Type B pancreatic cell (in vitro differentiated cells): ENCODE measurements at places on chromosomes 7 and 10.

DNA sequence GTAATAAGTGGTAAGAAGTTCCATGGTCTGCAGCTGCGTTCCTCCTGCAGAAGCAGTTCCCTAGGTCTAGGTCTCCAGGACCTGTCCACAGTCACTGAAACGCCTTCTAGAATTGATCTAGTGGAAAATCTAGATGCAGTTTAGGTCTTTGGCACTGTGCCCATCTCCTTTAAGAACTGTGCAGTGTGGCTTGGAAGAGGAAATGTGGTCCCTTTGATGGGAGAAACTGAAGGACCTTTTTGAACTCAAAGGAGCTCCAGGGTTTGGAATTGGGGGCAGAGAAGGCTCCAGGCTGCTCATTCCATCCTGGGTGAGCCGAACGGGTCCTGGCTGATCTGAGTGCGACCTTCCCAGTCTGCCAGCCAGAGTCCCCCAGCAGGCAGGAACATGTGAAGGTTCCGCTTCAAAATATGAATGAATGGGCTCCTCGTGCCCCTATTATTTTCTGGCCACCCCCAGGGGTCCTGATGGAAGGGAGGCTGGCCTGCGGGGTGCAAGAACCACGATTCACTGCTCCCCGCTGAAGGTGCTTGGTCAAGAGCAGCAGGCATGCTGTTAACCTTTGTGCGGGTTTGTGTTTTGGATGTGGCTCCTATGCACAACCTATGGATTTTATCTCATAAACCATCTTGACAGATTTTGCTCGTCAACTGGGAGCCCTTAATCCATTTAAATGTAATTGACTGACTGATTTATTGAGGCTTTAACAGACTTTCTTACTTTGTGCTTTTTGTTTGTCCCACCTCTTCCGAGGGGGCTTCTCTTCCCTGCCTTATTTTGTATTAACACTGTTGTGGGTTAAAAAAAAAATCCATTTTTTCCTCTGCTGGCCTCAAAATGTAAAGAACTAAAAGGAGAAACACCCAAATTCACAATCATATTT, 36.7 kb downstream of the ZNF467 start:
- DNase-seq: no peak

GRCh38 chr10:123582084-123582989, 83.8 kb upstream of the GPR26 start:
- DNase-seq: peak; percentile 84

- no peak for DNase-seq
Measured at GRCh38 chr7:34019301-34019790, 114.0 kb downstream of the BMPER start.

DNA sequence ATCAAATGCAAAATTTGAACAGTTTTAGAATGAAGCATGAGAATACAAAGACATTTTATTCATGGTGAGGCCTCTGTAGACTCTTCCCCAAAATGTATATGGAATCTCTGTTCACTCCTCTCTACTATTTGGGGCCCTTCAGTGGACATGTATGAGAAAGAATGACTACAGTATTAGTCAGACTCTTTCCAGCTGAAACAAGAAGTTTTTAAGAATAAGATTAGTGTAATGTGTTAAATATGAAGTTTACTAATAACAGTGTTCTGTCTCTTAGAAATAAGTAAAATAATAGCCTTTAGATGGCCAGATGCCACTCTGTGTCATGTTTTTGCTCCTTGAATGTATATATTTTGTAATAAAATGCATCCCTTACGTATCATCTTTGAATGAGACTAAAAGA, 585.6 kb downstream of the SUGCT start:
- DNase-seq: no peak

- no peak for DNase-seq
Measured at GRCh38 chr7:6491194-6491593, 43.4 kb upstream of the DAGLB start.

DNA sequence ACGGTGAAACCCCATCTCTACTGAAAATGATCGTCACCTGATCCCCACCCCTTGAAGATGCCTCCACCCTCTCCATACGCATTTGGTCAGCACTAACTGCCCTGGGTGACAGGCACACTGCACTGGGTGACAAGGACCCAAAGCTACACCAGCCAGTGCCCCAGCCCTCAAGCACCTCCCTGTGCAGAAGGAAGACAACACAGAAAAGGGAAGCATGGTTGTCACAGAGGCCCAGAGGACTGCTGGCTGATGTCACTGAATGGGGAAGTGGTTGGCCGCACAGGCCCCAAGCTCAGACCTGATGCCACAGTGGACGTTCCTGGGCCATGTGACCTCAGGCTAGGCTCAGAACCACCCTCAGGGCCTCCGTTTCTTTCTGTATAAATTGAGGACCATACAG, 4.2 kb upstream of the PILRA start:
- DNase-seq: no peak

GRCh38 chr7:90648834-90649233, 52.7 kb downstream of the CDK14 start:
- DNase-seq: no peak

GRCh38 chr10:54800741-54801421, at the start of gene PCDH15:
Gene PCDH15 (minus strand): TSS chr10:54801231. CDS start chr10:54664262, 136,969 bp downstream.
- DNase-seq: no peak

DNA sequence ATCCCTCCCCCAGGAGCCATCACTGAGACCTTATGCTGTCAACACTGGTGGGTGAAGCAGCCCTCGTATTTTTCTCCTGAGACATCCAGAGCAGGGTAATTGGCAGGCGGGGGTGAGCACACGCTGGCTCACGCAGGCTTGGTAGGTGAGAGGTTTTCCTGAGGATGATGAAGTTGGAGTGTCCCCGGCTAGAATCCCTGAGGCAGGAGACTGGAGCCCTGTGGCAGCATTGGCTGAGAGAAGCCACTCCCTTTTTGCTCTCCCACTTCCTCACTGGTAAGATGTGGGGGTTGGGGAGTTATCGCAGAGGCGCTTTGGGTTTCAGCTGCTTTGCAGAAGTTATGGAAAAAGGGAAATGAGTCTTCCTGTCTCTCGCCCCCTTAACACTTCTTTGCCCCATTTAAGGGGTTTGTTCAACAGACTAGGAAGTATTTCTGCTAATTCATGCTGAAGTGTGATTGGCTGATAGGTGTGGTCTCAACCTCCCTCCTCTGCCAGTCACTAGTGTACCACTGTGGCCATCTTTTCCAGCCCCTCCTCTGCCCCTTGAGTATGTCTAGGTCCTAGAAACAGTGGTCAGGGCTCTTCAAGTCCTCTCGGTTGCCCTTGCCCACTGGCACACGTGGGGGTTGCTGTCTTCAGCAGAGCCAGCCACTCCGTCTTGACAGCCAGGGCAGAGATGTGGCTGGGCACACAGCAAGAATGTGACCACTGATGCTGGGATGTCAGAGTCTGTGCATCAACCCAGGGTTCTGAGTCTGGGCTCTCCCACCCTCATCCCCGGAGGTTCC, 5.7 kb downstream of the ARPC1B start:
- DNase-seq: no peak

GRCh38 chr10:67912331-67912946, 28.0 kb downstream of the SIRT1 start:
- no peak for DNase-seq

DNA sequence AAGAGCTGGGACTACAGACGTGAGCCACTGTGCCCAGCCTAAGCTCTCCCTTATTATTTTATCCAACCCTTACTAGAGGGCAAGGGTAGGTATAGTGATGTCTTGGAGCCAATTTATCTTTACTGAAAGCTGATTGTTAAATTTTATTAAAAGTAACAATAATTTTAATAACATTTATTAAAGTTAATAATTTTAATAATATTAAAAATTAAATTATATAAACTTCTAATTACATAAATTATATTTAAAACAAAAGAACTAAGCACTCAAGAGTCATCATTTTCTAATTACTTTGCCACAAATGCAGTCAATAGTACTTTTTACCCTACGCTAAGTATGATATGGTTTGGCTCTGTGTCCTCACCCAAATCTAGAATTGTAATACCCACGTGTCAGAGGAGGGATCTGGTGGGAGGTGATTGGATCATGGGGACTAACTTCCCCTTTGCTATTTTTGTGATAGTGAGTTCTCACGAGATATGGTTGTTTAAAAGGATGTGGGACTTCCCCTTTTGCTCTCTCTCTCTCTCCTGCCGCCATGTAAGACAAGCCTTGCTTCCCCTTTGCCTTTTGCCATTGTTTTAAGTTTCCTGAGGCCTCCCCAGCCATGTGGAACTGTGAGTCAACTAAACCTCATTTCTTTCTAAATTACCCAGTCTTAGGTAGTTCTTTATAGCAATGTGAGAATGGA, 58.4 kb upstream of the ETV1 start:
- no peak for DNase-seq

DNA sequence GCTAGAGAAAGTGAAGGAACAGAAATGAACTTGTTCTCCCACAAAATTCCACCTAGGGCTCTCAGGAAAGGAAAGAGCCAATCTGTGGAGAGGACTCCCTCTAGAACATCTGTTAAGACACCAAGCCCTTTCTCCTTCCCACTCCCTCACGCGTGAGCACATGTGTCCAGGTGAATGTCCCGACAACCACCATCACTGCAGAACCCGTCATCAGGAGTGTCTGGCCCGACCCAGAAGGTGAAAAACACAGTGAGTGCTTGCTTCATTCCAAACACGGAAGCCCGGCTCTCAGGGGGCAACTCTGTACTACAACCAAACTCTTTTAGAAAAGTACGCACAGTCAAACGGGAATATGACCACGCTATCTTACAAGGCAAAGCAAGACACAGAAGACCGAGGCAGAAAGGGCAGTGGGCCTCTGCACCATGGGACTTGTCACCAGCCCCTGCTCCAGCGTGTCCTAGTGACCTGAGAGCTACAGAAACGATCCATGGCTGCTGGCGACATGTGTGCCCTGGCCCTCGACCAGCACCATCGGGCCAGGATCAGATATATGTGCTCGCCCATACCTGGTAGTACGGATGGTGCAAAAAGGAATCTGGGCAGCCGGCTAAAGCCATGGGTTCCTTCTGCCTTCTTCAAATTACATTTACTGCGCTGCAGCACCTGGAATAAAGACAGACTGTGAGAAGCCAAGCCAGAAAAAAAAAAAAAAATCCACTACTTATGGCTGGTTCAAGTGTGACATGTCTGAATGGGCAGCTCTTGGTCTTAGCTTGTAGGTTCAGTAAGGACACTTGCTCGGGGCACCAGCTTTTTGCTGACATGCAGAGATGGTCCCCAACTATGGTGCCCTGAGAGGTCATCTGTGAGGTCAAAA, 50.8 kb downstream of the GRB10 start:
- DNase-seq: no peak

DNA sequence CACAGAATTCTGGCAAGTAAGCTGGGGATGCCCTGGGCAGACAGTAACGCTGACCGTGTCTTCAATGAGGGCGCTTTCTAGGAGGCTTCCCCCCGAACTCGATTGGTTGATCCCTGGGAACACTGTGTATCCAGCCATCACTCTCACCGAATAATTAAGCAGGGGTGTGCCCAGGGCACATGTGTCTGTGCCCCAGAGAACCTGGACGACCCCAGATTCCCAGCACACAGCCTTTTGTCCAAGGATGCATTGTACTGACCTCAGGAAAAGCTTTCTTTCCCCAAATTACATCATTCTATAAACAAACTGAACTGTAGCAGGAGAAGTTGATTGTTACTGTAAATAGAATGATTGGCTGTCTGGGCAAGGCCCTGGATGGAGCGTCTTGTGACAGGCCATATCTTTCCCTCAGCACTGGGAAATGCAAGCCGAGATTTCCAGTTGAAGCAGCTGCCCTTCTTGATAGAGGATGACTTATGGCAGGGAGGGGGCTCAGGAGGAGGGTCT, 6.6 kb upstream of the DEPP1 start:
- peak; percentile 39 for DNase-seq

DNA sequence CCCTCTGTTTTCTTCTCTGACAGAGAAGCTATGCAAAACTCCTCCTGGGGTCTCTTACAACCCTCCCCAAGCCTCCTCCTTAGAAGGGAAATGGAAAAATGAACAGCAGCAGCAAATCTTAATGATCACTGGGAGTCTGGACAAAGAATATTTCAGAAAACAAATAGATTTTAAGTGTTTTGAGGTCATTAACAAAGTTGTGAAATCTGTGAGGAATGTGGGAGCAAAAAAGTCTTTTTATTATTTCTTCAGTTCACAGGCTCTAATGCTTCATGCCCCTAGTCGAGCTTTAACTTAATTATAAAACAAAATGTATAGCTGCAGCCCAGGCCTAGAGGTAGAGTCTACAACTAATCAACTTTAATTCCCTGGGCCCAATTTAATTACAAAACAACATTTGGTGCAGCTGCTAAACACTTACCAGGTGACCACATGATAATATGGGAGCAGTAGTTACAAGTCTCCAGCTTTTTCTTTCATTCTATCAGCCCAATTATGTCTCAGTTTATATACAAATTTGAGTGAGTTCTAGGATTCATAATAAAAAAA, 293.2 kb downstream of the THSD7A start:
- DNase-seq: no peak

GRCh38 chr10:3226960-3227744, 54.6 kb upstream of the PITRM1 start:
- DNase-seq: no peak

GRCh38 chr10:44352316-44353127, 32.4 kb downstream of the CXCL12 start:
- DNase-seq: no peak

GRCh38 chr7:6271060-6271658, 1.3 kb downstream of the CYTH3 start:
- no peak for DNase-seq

DNA sequence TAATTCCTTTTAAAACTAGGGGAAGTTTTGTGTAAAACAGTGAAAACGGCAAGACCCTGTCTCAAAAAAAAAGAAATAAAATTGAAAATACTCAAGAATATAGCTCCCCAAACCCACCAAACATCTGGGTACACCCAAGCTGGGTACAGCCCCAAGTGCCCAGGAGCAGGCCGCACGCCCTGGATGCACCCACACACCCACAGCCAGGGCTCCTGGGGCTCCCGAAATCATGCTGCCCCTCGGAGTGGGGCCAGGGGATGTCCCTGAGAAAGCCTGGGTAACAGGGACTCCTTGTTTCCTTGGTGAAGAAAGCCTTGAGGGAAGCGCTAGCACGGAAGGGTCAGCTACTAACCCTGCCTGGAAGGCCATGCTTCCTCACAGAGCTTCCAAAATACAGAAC, 10.1 kb downstream of the BNIP3 start:
- DNase-seq: no peak

GRCh38 chr10:50610368-50610767, 13.4 kb downstream of the SGMS1 start:
- no peak for DNase-seq

DNA sequence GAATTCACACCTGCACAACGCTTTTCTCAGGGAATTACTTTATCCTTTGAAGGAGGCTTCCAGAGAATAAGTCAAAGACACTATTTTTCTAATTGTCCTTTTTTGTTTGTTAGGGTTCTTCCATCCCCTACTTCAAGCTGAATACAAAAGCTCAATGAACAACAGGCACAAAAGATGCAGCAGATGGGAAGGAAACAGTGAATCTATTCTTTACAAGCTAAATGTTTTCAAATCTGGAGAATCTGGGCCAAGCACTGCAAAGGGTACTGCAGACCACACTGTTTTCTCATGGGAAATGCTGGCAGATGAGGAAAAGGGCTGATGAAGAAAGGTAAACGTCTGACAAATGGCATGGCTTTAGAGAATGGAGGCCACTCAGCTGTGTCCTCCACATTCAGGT, 18.5 kb downstream of the LIPA start:
- no peak for DNase-seq

GRCh38 chr7:95411036-95411435, 14.9 kb upstream of the PON3 start:
- no peak for DNase-seq
